ENCODE measurements at places on chromosomes 1 and 21.
A peak's percentile ranks its signal among the peaks of the same experiment; 100 is the strongest.

GRCh38 chr1:153568367-153569099, 2.9 kb upstream of the S100A2 start:
- DNase-seq, result peak; percentile 58

- no peak for DNase-seq
Measured at GRCh38 chr1:172477216-172477615, 33.3 kb upstream of the PIGC start.

GRCh38 chr1:52925571-52926005, 1.5 kb upstream of the SCP2 start:
- no peak for DNase-seq

DNA sequence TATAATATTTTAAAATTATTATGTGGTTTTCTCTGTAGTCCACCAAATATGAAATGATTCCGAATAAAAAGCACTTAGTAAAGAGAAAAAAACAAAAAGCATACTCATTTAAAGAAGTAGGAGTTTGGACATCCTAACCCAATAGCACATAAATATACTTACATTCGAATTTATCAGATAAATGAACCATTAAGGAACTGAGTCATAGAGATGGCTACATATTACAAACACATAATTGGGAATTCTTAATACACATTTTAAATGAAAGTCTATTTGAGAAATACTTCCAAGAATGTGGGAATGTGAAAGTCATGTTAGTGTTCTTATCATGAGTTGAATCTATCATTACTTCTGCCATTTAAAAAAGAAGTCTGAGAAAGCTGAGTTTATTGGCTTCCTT, 75.0 kb downstream of the USP24 start:
- no peak for DNase-seq

- no peak for DNase-seq
Measured at GRCh38 chr21:34707876-34708325, 39.1 kb downstream of the CLIC6 start.

Data from activated CD8-positive, alpha-beta memory T cell treated with anti-CD3 and anti-CD28 coated beads for 1 hour (primary cell).